ENCODE measurements at places on chromosomes 1 and 21.

GRCh38 chr1:227399152-227399730 lies 80.9 kb upstream of the CDC42BPA start:
- DNase-seq: no peak

DNA sequence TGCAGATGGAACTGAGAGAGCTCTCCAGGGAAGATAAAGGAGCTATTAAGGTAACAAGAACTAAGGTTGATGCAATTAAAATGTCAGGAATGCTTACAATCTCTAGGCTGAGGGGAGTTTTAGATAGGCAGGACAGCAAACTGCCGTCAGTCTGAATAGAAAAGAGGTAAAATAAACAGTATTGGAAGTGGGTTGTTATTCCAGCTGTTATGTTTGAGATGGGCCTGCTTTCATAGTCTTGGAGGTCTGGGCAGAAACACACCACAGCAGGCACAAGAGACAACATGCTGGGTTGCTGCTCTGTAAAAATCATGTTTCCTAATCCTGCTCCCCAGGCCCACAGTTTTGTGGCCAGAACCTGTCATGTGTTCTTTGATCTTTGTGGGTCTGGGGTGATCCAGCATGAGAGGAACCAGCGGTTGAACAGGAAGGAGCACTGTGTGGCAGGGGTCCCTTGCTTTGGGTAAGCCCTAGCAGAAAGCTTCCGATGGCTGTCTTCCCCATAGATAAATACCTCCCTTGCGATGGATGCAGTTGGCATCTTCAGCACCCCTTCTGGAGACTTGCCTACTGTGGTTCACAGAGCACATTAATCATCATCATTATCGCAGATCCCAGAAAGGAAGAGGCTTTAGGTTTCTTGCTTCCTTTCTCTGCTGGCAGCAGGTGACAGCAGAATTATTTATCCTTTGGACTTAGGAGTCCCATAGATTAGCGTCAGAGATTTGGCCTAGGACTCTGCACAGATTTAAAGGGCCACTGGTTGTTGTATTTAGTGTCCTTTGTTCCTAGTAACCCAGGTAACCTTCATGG lies 97.1 kb downstream of the AK5 start:
- DNase-seq: no peak

- DNase-seq: no peak
Measured at GRCh38 chr21:45590726-45591618, 48.7 kb upstream of the SLC19A1 start.

GRCh38 chr1:64549464-64550239 lies 79.7 kb downstream of the CACHD1 start:
- no peak for DNase-seq

GRCh38 chr1:179302070-179302469 lies 8.5 kb downstream of the SOAT1 start:
- DNase-seq: no peak

GRCh38 chr1:172286629-172287076 lies 133.8 kb upstream of the C1orf105 start:
- no peak for DNase-seq

DNA sequence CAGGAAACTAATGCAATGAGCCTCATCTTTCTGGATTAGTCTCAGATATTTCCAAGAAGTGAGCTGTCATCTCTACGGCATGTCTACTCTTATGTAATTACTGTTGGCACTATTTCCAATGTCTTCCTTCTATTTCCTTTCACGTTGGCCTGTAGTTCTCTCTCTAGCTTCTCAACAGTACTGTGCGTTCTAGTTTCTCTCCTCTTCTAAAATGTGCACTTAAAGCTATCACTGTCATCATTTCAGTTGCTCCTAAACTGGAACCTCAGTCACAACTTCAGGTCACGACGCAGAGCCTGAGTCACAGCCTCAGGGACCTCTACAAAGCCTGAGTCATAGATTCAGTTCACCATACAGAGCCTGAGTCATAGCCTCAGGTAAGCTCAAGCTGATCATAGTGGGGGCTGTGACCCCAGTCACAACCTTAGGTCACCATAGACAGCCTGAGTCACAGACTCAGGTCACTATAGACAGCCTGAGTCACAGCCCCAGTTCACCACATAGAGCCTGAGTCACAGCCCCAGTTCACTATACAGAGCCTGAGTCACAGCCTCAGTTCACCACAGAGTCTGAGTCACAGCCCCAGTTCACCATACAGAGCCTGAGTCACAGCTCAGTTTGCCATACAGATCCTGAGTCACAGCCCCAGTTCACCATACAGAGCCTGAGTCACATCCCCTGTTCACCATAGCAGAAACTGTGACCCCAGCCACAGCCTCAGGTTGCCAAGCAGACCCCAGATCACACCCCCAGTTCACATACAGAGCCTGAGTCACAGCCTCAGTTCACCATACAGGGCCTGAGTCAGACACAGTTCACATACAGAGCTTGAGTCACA lies 13.0 kb downstream of the WNT9A start:
- peak; percentile 47 for DNase-seq

GRCh38 chr1:35915693-35916092 lies 15.2 kb upstream of the AGO3 start:
- no peak for DNase-seq

DNA sequence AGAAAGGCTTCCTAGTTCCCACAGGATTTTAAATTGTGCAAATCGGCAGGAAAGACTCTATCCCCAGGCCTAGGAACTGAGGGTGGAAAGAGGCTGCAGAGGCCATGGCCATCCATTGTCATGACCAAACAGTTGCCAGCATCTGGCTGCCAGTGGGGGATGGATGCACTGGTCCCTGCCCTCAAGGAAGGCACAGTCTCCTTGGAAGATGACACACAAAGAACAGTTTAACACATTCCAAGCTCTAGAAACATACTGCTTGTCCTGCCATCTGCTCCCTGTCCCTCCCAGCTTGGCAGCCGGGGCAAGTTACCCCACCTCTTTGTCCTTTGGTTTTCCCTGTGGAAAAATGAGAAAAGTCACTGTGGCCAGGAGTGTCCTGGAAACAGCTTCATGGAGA lies 83.2 kb downstream of the BCAR3 start:
- no peak for DNase-seq

DNA sequence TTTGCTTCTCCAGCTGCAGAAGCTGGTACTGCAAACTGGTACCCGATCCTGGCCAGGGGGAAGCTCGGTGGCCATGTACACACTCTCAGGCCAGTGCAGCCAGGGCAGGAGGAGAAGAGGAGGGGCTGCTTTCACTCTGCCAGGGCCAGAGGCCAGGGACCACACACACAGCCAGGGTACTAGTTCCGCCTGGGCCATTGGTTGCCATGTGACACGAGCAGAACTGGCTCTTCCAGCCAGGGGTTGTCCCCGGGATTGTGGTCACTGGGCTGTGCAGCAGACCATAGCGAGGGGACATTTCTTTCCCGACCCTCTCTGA lies 3.7 kb upstream of the SHISAL2A start:
- DNase-seq: no peak

GRCh38 chr1:7250176-7250575 lies 464.9 kb downstream of the CAMTA1 start:
- DNase-seq: no peak

GRCh38 chr1:26744075-26744959 lies 43.4 kb upstream of the PIGV start:
- peak; percentile 81 for DNase-seq

GRCh38 chr1:209911746-209912145 lies 26.3 kb upstream of the SYT14 start:
- DNase-seq: no peak

GRCh38 chr21:45820171-45821091 lies 161.1 kb upstream of the COL6A1 start:
- DNase-seq: no peak

GRCh38 chr1:180617774-180618395 lies 13.9 kb upstream of the XPR1 start:
- DNase-seq: no peak

Measured in Panc1 (cell line).